ENCODE measurements at places on chromosomes 16 and 17. TPM values are rescaled to one million over a fixed set of nuclear protein-coding genes. Genes with fewer than 3 reads are reported as not detected.

GRCh38 chr17:41593306-41593981, 6.7 kb upstream of the KRT14 start:
- DNase-seq, result no peak

GRCh38 chr16:9062301-9062700, 29.1 kb upstream of the HAPSTR1 start:
- DNase-seq, result no peak

- DNase-seq, result no peak
Measured at GRCh38 chr17:44235583-44235936, 16.1 kb upstream of the UBTF start.

GRCh38 chr16:88066680-88067529, 115.7 kb downstream of the BANP start:
- no peak for DNase-seq

GRCh38 chr17:40068584-40068916, 5.8 kb downstream of the THRA start:
- DNase-seq, result no peak

Gene ZNF830
- 13.6 TPM for total RNA-seq

DNA sequence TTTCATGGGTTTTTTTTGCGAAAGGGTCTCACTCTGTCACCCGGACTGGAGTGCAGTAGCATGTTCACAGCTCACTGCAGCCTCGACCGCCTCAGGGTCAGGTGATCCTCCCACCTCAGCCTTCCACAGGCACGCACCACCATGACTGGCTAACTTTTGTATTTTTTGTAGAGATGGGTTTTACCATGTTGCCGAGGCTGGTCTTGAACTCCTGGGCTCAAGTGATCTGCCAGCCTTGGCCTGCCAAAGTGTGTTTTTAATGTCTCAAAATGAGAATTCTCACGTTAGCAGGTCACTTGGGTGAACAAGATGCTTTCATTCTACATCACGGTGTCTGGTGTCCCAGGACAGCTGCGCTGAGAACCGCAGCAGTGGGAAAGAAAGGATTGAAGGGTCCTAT, 3.2 kb downstream of the FBXO31 start:
- peak; percentile 17 for DNase-seq

Gene CDK3
- total RNA-seq, result 5.3 TPM

DNA sequence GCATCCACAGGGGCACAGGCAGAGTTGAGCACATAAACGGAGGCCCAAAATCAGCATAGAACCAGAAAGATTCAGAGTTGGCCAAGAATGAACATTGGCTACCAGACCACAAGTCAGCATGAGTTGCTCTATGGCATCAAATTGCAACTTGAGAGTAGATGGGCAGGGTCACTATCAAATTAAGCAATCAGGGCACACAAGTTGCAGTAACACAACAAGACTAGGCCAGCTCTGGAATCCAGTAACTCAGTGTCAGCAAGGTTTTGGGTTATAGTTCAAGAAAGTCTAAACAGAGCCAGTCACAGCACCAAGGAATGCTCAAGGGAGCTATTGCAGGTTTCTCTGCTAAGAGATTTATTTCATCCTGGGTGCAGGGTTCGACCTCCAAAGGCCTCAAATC, 12.9 kb downstream of the G6PC1 start:
- DNase-seq, result no peak

- no peak for DNase-seq
Measured at GRCh38 chr17:58913552-58913951, 157.9 kb downstream of the PPM1E start.

GRCh38 chr17:58153046-58153445, 4.9 kb downstream of the OR4D1 start:
- no peak for DNase-seq
